Gastroesophageal sphincter (tissue), 4 donors: ENCODE measurements at places on chromosomes 2 and 18. TPM values are rescaled to one million over a fixed set of nuclear protein-coding genes. Genes with fewer than 3 reads are reported as not detected.

GRCh38 chr2:9941996-9942390 is 9.5 kb upstream of the GRHL1 start:
- no peak for ATAC-seq

DNA sequence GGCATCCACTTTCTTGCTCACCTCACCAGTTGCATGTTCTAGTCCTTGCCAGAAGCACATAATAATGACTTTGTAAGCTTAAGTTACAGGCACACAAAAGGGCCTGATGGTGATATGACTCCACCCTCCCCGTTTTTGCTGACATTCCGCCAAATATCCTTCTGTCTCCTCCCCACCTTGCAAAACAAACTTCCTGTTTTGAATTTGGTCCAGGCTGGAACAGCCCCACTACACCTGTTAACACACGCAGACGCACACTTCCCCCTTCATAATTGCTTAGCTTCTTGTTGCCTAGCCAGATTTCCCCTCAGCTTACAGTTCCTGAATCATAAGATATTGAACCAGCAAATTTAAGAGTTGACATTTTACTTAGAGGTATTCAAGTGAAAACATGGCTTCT is at the start of gene MGAT5:
MGAT5 (plus strand) TSS at position 269 of the 400 bp plus-strand sequence. CDS start 332 bp downstream, outside the sequence.
- ATAC-seq, result no peak

- ATAC-seq, result peak; percentile 52
Observed at GRCh38 chr18:76757335-76757734, 65.0 kb upstream of the ZNF236 start.

GRCh38 chr2:63058921-63059792 is 8.5 kb downstream of the OTX1 start:
- ATAC-seq, result no peak

DNA sequence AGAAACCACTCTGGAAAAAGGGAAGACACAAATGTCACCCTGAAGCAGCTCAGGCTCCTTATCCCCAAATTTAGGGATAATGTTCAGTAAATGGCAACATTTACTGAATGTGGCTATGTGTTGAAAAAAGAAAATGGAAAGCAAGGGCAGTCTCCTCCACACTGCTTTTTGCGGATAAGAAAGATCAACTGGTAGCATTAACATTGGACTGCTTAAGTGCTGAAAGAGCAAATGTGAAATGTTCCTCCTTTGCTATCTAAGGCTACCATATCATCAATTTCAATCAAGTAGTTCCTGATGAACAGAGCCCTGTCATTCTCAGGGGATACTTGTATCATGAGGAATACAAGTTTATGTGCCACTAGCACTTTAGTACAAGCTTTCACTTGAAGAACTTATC is 12.5 kb downstream of the FBXO11 start:
- ATAC-seq, result no peak

DNA sequence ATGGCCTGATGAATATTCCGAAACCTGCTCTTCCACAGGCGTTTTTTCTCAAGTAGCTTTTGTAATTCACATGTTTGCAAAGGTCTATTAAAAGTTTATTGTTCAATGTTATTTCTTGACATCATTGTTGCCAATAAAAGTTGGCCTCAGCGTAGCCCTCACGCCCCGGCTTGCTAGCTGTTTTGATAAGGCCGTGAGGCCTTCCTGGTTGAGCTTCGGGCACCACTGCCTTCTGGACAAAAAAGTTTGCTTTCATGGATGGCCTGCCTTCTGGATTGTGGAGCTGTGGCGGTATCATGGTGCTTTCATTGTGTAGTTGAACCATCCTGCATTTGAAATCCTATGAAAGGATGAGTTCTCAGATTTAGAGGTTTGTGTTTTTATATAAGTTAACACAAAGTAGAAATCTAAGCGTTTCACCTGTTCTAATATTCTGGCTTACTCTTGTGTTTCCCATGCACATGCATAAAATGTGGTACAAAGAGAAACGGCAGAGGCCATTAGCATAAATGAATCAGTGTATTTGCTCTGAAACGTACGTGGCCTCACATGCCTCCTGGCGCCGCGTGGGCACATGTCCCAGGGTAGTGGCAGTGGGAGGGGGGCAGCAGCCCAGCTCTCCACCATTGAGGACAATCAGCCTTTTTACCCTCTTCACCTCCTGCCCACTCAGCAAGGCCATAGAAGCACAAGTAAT is 134.5 kb downstream of the NCK2 start:
- no peak for ATAC-seq

DNA sequence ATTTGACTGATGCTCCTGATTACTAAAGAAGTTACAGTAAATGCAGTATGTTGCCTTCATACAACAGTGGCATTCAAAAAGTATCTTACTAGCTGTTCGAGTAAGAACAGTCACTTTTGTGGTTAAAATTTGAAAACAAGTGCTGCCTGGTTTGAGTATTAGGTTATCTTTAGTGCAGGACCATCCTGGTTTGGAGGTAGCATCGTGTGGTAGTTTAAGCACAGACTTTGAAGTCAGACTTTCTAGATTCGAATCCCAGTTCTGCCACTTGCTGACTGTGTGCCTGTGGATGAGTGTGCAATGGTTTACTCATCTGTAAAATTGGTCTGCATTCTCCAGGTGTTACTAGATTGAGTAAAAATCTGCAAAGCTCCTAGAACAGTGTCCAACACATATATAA is 96.8 kb downstream of the SGPP2 start:
- no peak for ATAC-seq

DNA sequence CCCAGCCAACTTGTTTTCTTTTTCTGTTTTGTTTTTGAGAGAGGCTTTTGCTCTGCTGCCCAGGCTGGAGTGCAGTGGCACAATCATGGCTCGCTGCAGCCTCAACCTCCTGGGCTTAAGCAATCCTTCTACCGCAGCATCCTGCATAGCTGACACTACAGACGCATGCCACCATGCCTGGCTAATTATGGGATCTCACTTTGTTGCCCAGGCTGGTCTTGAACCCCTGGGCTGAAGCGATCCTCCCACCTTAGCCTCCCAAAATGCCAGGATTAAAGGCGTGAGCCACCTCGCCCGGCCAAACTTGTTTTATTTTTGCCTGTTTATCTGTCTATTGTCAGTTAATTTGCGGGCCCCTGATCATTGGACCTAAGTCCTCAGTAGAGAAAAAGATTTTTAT is 61.6 kb upstream of the MSH6 start:
- no peak for ATAC-seq

DNA sequence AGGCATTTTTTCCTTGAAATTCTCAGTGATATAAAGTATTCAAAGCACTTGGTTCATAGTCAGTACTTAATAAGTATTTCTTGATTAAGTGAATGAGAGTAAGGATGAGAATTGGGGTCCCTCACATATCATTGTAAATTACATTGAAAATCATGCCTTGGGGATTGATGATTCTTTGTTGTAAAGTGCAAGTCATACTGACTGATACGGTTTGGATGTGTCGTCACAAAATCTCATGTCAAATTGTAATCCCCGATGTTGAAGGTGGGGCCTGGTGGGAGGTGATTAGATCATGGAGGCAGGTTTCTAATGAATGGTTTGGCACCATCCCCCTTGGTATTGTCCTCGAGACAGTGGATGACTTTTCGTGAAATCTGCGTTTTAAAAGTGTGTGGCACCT is 385.9 kb downstream of the DLGAP1 start:
- no peak for ATAC-seq

The TCF23 gene
- total RNA-seq, result not detected

The SCN7A gene
- 92.5 TPM for total RNA-seq

GRCh38 chr18:37450434-37451132 is 115.0 kb downstream of the CELF4 start:
- ATAC-seq, result no peak

DNA sequence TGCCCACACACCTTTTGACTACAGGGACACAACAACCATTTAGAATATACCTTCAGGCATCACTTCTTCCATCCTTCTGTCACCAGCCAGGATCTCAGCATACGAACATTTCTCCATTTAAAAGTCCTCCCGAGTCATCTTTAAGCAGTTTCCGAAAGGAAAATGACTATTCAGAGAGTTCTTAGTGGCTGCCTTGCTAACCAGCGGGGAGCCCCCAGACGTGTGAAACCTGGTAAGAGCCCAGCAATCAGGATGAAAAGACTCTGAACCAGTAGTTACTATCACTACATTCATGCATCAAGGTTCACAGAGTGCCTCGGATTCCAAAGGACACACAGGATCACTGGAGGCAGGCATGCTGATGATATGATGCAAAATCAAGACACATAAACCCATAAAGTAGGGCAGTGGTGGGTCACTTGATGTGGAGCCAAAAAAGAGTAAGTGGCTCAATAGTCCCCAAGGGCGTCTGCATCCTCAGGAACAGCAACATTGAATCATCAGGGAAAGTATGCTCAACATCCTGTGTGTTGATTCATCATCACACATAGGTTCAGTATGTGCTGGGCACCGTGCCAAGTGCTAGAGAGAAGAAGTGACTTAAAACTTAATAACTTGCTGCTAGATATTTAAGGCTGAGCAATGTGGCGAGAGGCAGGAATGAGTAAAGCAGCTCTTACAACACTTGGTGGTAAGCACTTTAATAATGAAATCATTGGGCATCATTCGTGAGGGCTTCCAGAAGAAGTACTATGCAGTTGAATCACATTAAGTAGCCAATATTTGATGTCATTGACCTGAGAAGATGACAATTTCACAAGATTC is 4.4 kb downstream of the CCL20 start:
- peak; percentile 77 for ATAC-seq

DNA sequence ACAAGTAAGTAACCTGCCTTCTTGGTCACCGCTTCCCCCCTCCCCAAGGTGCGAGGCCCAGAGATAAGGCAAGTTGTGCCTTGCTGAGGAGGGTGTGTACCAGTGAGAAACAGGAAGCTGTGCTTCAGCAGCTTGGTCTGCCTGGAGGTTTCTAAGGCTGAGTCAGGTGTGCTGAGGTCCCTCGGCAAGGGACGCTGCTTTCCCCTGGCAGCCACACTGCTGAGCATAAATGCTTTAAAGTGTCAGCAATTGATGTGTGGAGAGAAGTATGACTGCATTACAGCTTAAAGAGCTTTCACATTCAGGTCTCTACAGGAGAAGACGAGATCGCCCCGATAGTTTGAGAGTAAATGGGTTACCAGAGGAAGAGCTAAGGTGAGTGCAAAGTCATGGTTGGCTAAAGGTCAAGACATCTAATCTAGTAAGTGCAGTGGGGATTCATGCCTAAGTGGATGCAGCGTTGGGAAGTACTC is 86.9 kb downstream of the LIMS1 start:
- ATAC-seq, result peak; percentile 44

DNA sequence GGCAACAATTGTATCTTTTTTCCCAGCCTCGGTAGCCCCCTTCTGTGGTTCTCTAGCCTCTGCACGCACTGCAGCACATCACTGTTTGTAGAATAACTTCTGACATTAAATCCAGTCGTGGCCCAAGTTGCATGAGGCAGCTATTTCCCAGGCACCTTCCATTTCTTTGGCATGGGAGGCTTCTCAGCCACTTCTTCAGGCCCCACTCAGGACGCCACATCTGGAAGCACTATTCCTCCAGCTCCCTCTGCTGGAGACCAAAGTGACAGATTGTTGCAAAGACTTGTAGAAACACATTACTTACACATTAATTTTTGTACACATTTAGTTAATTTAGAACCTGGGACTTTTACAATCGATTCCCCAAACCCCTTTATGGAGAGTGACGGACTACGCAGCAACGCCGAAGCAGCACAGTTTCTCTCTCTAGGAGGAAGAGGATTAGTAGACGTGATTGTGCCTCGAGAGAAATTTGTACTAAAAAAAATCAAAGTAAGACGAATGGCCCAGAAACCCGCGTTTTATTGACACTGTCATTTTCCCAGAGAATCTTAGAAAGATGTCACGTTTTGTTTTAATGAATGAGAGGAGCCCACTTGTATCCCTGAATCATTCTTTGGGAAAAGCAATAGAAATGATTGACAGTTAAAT is 57.8 kb upstream of the RGPD5 start:
- ATAC-seq, result peak; percentile 43

DNA sequence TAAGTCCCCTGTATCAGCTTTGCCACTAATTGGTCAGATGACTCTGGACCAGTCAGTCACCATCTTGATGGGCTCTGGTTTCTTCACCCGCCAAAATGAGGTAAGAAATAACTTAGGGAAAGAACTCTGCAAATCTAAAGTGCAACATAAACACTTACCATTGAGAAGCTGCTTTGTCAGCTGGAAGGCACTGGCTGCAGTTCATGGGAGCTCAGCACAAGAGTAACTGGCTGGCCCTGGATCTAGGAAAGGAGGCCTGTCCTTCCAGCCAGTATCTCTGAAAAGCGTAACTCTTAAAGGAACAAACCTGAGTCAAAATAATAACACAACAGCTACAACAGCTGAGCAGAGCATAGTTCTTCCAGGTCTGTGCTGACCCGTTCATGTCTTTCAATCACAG is 123.9 kb downstream of the CACNB4 start:
- no peak for ATAC-seq

The LYG1 gene
- total RNA-seq, result 0.58 TPM

- ATAC-seq, result no peak
Observed at GRCh38 chr2:12858786-12859185, 142.1 kb downstream of the TRIB2 start.

DNA sequence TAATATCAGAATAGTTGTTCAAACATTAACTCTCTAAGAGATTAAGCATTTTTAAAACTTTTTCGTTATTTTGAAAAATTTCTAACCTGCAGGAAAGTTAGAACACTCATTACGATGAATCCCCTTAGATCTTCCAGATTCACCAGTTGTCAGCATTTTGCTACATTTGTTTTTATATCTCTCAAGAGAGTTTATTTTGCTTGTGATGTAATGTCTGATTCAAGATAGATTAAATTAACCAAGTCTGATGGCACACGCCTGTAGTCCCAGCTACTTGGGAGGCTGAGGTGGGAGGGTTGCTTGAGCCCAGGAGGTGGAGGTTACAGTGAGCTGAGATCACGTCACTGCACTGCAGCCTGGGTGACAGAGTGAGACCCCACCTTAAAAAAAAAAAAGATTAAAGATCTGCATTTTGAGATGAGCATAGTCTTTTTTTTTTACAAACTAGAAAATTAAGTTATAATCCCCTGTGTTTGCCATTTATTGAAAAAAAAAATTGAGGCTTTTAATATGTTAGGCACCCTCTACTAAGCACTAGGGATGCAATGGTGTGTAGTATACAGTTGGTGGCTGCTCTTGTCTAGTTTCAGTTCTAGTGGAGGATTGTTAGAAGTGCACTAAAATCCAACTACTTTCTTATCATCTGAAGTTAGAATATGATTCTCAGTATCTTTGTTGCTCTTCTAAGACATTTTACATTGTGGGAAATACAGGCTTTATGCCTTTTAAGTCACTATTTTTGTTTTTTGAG is 20.9 kb downstream of the RAB10 start:
- ATAC-seq, result no peak

The KCNIP3 gene
- total RNA-seq, result 21.8 TPM

The DSC2 gene
- total RNA-seq, result 4.0 TPM

- ATAC-seq, result no peak
Observed at GRCh38 chr18:79955302-79956075, 4.0 kb upstream of the SLC66A2 start.

GRCh38 chr2:178306352-178307073 is 112.2 kb downstream of the OSBPL6 start:
- no peak for ATAC-seq
